ENCODE measurements at places on chromosomes 6 and 20. TPM values are rescaled to one million over a fixed set of nuclear protein-coding genes. Genes with fewer than 3 reads are reported as not detected.

DNA sequence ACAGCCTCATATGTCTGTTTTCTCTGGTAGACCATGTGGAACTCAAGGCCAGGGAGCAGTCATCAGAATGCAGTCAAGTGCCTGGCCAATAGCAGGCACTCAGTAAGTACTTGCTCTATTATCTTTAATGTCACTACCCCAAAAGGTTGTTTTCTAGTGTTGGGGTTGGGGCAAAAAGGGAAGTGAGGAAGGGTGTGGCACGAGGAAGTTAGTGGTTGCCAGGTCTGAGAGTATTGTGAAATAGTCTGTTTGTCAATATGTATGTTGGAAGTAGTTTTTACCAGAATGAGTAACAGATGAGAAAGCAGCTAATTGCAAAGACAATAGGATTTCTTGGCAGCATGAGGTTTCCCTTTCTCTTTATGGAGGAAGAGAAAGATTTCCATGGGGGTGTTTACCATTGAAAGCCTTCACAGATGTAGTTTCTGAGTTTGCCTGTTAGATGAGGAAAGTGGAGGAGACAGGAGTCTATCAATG is 59.5 kb upstream of the ARMH2 start:
- no peak for DNase-seq

- peak; percentile 85 for DNase-seq
Observed at GRCh38 chr6:114108119-114109002, 137.4 kb upstream of the HDAC2 start.

GRCh38 chr20:42530191-42530590 is 659.5 kb downstream of the PTPRT start:
- no peak for DNase-seq

DNA sequence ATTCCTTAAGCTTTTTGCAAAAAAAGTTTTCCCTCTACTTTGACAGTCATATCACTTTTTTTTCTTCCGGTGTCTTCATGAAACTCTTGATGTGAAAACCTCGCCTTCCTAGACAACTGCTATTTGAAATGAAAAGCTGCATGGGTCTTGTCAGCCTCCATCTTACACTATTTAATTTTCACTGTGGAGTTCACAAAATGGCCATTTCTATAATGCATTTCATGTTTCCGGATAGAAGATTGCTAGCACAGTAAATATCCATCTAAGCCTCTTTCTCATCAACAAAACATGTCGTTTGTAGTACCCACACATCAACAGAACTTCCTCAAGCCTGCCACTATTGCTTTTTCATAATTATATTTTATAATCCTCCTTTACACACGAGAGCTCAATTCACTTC is 204.9 kb upstream of the ID4 start:
- no peak for DNase-seq

DNA sequence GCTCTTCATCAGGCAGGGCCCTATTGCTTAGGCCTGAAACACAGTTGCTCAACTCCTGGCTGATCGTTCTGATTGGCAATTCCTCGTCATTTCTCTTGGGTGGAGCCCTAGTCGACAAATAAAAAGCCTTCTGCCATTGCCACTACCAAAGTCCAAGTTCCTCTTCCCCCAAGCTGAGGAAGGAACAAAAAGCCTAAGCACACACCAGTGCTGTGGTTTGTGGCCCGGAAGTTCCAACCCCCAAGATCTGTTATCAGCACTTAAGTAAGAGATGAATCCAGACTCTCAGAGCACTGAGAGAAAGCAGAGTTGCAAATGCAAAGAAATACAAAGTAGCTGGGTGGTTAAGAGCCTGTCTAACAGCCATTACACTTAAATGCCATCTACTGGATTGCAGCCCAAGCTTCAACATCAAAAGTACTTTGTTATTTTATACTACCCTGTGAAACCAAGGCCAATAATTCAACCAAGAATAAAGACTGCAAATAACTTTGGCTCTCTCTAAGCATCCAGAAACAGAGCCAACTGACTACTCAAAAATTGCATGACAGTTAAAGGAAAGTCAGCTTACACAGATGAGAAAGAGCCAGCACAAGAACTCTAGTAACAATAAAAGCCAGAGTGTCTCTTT is 1024.0 kb downstream of the GRIK2 start:
- no peak for DNase-seq

GRCh38 chr20:32977281-32978008 is 26.8 kb downstream of the SUN5 start:
- DNase-seq: no peak

The THEMIS gene
- 1.3 TPM for total RNA-seq

The HLA-DQA1 gene
- 26.0 TPM for total RNA-seq

The R3HDML gene
- total RNA-seq: not detected

The AKAP12 gene
- total RNA-seq: 142 TPM

The BTNL2 gene
- total RNA-seq: not detected

The DNAH8 gene
- total RNA-seq: 0.13 TPM

The OR5V1 gene
- total RNA-seq: not detected

The CRYBG1 gene
- 10.7 TPM for total RNA-seq

The GPX5 gene
- total RNA-seq: not detected

The ARFGEF3 gene
- 7.4 TPM for total RNA-seq
